ENCODE measurements at places on chromosomes 11 and 22.

GRCh38 chr11:70611821-70612220 lies 213.5 kb downstream of the CTTN start:
- DNase-seq: no peak

- DNase-seq: no peak
These were observed 25.6 kb downstream of the HEPHL1 start for GRCh38 chr11:94046796-94047195.

GRCh38 chr22:35449829-35450689 lies 50.1 kb downstream of the MCM5 start:
- DNase-seq: no peak

GRCh38 chr11:105862736-105863367 lies 159.2 kb downstream of the MSANTD4 start:
- DNase-seq: peak; percentile 52

DNA sequence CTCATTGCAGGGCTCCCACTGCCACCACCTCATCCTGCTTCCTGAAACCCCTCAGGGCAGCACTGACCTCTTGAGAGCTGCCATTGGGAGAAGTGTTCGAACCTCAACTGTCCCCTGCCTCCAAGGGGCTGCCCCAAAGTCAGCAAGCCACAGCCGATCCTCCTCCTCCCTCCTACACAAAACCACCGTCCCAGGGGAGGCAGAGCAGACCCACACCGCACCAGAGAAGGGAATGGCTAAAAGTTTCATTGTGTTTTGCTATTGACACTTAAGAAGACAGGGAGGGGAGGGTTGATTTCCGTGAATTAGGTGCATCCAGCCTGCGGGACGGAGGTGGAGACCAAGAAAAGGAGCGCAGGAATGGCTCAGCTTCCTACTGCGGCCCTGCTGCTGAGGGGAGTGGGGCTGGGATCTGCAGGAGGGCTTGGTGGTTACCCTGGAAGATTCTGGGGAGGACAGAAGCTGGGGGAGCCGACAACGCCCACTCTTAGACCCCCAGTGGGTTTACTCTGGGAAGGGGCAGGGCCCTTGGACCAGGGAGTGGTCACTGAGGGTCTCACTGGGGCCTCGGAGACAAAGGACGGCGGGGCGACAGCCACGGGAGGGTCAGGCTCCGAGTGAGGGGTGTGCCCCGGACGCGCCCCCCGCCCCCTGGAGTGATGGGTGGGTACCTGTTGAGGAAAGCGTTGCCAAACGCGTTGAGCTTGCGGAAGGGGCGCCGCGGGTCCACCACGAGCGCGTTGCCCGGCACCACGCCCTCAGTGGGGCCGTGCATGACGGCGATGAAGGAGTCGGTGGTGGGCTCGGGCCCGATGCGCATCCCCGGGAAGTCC lies 815 bp downstream of the EHD1 start:
- DNase-seq: peak; percentile 64

- DNase-seq: no peak
These were observed 32.5 kb upstream of the DNAJB7 start for GRCh38 chr22:40894417-40894816.

GRCh38 chr11:1235901-1236315 lies 13.0 kb downstream of the MUC5B start:
- no peak for DNase-seq

GRCh38 chr22:26481112-26481693 lies 2.4 kb downstream of the HPS4 start:
- no peak for DNase-seq

- no peak for DNase-seq
These were observed 5.5 kb upstream of the PIM3 start for GRCh38 chr22:49954991-49955580.

GRCh38 chr22:28601915-28602314 lies 77.7 kb downstream of the TTC28 start:
- no peak for DNase-seq

- no peak for DNase-seq
These were observed at the start of gene PLEKHA7 for GRCh38 chr11:17014321-17014832. Gene PLEKHA7, minus strand, starts transcription at chr11:17014414. Its CDS starts 13 bp downstream, at chr11:17014401.

- DNase-seq: no peak
These were observed 874 bp upstream of the IL17RA start for GRCh38 chr22:17083811-17084441.

GRCh38 chr11:123169821-123170220 lies 25.2 kb downstream of the CLMP start:
- DNase-seq: no peak

GRCh38 chr11:92149996-92150395 lies 74.6 kb upstream of the FAT3 start:
- DNase-seq: no peak

- DNase-seq: no peak
These were observed 184.9 kb downstream of the SBF2 start for GRCh38 chr11:10108915-10109680.

DNA sequence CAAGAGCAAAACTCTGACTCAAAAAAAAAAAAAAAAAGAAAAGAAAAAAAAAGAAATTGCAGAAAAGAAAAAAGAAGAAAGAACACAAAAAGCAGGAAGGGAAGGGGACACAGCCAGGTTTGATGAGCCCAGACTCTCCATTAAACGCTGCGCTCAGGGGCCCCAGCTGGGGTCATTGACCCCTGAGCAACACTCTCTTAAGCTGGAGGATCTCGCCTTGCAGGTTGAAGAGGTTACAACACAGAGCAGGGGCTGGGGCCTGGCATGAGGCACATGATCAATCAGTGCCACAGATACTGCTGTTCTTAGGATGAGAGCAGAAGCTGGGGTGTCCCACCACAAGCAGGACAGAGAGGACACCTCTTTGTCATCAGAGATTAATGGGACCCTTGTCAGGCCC lies 7.8 kb downstream of the FGF3 start:
- DNase-seq: no peak

GRCh38 chr11:134433806-134434205 lies 21.8 kb upstream of the B3GAT1 start:
- DNase-seq: no peak

GRCh38 chr11:121467965-121468364 lies 15.2 kb upstream of the SORL1-AS1 start:
- DNase-seq: peak; percentile 70

- DNase-seq: no peak
These were observed 232.9 kb downstream of the ETS1 start for GRCh38 chr11:128354476-128354875.

DNA sequence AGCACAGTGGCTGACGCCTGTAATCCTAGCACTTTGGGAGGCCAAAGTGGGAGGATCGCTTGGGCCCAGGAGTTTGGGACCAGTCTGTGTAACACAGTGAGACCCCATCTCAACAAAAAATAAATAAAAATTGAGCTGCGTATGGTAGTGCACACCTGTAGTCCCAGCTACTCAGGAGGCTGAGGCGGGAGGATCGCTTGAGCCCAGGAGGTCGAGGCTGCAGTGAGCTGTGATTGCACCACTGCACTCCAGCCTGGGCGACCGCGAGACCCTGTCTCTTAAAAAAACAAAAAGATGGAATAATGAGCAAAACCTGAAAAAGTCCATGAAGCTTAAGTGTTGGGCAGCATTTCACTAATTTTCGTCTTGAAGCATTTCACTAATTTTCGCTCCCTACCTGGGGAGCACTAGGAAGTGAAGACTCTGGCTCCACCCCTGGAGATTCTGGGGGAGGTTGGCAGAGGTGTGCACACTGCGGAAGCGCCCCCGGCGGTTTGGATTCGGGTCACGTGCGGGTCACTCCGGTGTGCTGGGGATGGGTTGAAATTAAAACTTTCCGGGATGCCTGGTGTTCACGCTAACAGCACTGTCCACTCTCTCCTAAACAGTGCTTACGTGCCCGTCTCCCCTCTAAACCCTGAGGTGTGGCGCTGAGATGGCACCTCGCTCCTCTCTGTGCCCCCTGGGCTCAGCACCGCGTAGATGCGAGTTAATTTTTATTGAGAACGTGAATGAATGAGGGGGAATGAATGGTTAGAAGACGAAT lies 906 bp upstream of the NAA40 start:
- DNase-seq: no peak

DNA sequence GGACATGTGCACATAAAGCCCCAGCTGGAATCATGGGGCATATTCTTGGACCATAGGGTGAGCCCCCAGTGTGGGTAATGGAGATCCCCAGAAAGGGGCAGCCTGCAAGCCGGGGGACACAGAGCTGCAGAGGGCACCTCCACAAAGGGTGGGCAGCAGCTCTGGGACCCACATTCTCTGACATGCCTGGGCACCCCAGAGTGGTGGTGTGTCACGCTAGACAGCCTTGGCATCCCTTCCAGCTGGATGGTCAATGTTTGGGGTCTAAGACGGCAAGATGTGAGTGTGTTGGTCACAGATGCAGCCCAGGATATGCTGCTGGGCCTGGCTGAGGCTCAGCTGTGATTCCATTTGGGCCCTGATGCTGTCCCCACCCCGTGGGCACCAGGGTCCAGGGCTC lies 9.7 kb downstream of the ADORA2A start:
- DNase-seq: no peak

GRCh38 chr11:2558861-2559526 lies 114.2 kb downstream of the KCNQ1 start:
- no peak for DNase-seq

GRCh38 chr11:94106716-94107115 lies 21.9 kb upstream of the PANX1 start:
- no peak for DNase-seq

DNA sequence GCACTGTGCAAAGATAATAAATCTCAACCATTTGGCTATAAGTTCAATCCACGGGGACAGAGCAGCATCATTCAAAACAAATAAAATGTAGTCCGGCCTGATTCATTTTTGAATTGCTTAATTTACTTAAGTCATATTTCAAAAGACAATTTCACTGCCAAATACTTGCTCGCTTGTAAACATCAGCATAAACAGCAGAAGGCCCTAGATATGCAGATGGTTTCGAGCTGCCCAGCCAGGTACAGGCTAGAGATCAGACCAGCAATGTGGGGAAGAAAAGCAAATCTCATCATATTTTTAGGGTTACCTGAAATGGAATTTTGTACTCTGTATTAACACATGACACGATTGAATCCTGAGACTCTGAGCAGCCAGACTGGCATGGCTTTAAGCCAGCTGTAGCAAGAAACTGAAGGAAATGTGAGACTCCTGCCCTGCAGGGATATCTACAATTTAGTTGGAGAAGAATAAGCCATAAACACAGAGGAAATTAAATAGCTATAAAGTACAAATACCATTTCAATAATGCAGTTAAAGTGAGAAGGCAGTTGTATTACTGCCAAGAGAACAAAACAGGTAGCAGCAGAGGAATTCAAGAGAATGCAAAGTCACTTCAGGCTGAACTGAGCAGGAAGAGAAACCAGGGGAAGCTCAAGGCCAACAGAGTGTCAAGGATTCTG lies 440.3 kb downstream of the ETS1 start:
- no peak for DNase-seq

GRCh38 chr11:130815097-130815802 lies 101.0 kb downstream of the SNX19 start:
- no peak for DNase-seq

DNA sequence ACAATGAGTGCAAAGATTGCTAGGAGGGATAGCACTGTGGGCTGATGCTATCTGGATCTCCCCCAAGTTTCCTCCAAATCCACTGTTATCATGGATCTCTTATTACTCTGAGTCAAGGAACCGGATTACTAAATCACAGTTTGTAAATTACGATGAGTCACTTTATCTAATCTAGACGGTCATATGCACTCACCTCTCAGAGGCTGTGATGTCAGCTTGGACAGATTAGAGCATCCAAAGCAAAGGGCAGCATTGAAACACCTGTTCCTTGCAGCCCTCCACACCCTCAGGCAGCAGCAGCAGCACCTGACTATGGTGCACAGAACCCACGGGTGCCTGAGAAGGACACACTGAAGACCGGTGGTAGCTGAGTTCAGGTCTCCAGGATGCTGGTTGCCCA lies 14.0 kb upstream of the POU2AF1 start:
- DNase-seq: no peak

DNA sequence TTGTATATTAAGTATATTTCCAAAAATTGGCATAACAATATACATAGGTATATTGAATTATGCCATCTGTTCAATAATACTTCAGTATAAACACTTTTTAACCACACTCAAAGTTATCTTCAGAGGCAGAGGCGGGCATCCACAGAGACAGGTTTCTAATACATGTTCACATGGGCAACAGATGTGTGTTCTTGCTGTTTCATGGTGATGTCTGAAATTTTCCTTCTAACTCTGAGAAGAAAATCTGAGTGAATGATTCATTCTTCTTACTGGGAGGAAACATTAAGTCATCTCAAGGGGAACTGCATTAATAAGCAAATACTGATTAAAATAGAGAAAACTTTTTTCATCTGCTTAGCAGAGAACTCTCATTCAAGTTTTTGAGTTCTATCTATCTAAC lies 1074.5 kb downstream of the LRRC4C start:
- DNase-seq: no peak

GRCh38 chr11:46485856-46486443 lies 94.4 kb upstream of the CHRM4 start:
- DNase-seq: no peak

DNA sequence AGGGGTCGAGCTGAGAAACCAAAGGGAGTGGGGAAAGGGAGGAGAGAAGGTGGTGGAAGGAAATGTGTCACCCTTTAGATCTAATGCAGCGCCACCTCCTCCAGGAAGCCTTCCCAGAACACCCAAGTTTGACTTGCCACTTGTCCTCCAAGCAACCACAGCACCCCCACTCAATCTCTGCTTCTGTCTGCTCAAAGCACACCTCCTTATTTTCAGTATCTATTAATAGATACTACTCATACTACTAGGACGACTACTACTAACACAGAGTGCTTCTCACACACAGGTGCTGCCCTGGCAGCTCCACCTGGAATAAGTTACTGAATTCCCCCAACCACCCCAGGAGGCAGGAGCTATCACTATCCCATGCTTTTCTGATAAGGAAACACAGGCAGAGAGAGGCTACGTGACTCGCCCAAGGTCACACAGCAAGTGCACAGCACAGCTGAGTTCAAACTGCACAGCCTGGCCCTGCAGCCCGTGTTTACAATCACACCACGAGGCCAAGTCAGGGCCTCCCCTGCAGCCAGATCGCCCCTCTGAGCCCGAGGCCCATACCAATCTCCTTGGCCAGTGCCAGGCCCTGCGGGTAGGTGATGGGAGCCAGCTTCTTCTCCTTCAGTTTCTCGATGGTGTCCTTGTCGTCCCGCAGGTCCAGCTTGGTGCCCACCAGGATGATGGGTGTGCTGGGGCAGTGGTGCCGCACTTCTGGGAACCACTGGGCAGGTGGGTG lies 13.2 kb downstream of the RAC2 start:
- DNase-seq: peak; percentile 60

DNA sequence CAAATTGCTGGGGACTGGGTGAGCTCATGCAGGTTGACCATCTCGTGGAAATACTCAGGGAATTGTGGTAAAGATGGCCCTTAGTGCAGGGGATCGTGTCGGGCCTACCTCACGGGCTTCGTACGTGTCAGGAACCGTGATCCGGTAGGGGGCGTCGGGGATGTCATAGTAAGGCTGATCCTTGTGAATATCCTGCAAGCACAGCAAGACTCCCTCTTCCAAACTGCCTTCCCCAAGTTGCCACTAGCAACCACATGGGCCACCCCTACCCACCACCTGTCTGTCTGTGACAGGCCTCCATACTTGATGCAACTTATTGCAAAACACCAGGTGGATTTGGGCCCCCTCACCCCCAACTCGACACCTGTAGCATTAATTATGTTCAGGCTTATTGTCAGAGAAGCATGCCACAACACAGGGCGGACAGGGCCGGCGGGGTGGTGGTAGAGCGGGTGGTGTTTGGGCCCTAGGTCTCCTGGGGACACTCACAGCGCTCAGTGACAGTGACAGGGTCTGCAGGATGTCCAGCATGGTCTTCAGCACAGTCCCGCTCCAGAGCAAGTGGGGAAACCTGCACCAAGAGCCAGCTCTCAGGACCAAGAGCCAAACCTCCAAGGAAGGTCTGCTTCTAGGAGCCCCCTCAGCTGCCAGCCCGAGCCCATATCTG lies 22.6 kb upstream of the SERPIND1 start:
- no peak for DNase-seq

- DNase-seq: no peak
These were observed 1354.5 kb downstream of the BRD1 start for GRCh38 chr22:48473202-48473601.

Data from B cell (primary cell).